ENCODE measurements at places on chromosomes 1 and 21.

DNA sequence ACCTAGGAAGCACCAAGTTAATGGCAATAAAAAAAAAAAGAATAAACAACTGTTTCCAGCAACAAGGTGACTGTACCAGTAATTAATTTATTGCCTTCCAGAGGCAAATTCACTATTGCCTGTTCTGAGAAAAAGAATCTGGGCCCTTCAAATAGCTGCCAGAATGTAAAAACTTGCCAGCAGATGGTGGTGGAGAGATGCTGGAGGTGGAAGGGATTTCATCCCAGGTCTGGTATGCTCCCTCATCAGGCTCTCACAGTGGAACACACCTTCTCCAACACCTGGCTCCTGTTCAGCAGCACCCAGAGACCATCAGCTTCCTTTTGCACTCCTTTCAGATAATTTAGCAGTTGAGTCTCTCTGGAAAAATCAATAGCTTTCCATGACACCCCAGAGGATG is 792.9 kb upstream of the ADAMTS5 start:
- DNase-seq: no peak

GRCh38 chr21:44932408-44933181 is 7.2 kb upstream of the SLX9 start:
- DNase-seq: no peak

DNA sequence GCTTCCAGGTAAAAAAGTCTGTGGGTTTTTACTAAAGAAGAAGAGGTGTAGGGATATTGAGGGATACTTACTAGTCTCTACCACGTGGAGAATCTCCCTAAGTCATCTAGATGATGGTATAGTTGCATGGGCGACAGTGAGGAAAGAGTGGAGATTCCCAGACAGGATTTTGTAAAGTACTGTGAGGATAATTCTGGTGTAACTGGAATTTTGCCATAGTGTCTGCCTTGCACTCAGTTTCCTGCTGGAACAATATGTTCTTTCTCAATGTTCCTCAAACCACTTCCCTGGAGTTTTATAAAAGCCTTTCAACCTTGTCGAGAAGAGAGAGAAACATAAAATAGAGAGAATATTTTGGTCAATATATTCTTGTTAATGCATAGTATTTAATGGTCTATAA is 95.1 kb upstream of the WLS start:
- no peak for DNase-seq

DNA sequence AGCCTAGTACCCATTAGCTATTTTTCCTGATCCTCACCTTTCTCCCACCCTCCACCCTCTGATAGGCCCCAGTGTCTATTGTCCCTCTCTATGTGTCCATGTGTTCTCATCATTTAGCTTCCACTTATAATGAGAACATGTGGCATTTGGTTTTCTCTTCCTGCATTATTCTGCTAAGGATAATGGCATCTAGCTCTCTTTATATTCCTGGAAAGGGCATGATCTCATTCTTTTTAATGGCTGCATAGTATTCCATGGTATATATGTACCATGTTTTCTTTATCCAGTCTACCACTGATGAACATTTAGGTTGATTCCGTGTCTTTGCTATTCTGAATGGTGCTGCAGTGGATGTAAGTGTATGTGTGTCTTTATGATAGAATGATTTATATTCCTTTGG is 178.9 kb downstream of the NEK7 start:
- DNase-seq: no peak

- DNase-seq: no peak
Observed at GRCh38 chr21:44579056-44579832, 1.2 kb downstream of the KRTAP10-5 start.

DNA sequence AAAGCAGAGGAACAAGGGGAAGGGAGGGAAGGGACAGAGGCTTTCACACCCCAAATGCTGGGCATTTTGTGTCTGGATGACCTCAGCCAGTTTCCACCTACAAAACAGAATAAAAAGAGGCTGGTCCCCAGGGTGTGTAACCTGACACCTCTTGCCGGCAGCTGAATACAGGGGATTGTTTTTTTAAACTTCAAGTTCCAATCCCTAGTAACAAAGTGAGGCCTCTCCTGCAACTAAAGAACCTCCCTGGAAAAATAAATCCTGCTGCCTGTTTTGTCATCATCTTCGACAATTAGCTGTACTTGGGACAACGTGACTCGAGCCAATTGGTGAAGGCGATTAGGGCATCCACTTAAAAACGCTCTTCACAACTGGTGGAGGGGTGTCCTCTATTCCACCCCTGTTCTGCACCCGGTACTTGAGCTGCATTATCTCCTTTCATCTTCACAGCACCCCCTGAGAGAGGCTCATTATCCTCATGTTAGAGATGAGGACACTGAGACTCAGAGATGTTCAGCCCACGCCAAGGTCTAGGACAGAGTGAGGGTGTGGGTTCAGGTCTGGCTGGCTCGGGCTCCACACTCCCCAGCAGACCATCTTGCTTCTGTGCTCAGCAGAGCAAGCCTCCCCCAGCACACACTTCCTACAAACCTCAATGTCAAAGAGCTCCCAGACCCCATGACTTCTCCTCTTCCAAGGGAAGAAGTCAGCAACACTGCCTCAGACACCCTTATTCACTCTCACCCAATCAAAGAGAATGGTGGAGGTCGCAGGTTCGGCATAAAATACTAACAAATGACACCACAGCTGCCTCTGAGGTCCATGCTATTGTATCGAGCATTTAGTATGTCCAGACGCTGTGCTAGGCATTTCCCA is 15.2 kb downstream of the ITPKB start:
- peak; percentile 96 for DNase-seq

DNA sequence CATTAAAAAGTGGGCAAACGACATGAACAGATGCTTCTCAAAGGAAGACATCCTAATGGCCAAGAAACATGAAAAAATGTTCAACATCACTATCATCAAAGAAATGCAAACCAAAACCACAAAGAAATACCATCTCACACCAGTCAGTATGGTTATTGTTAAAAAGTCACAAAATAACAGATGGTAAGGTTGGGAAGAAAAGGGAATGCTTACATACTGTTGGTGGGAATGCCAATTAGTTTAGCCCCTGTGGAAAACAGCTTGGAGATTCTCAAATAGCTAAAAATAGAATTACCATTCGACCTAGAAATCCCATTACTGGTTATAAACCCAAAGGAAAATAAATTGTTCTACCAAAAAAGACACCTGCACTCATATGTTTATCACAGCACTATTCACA is 369.4 kb downstream of the KCNH1 start:
- no peak for DNase-seq

DNA sequence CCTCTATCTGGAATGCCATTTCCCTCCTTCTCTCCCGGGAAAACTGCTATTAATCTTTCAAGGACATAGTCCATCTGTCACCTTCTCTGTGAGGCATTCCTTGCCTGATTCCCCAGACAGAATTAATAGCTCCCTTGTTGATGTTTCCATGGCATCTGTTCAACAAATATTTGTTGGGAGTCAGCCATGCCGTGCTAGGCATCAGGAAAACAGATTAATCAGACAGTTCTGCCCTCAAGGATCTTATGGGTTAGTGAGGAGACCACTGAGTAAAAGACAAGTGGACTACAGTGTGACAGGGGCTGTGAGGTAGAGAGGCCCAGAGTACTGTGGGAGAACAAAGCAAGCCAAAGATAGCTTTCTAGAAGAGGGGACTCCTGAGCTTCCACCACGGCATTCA is 11.4 kb upstream of the MAGOH start:
- DNase-seq: no peak

DNA sequence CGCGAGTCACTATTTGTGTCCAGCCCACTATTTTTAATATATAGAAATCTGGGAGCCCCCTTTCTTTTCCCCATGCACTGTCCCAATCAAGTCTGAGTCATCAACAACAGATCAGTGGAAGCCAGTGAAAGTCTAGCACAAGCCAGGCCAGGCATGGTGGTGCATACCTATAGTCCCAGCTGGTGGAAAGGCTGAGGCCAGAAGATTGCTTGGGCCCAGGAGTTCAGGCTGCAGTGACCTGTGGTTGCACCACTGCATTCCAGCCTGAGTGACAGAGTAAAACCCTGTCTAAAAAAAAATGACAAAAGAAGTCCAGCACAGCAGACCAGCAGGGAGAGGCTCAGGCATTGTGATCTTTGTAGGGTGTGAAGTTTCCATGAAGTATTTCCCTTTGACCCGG is 9.0 kb upstream of the RPL5 start:
- no peak for DNase-seq

- no peak for DNase-seq
Observed at GRCh38 chr1:156546267-156546666, 26.1 kb downstream of the IQGAP3 start.

DNA sequence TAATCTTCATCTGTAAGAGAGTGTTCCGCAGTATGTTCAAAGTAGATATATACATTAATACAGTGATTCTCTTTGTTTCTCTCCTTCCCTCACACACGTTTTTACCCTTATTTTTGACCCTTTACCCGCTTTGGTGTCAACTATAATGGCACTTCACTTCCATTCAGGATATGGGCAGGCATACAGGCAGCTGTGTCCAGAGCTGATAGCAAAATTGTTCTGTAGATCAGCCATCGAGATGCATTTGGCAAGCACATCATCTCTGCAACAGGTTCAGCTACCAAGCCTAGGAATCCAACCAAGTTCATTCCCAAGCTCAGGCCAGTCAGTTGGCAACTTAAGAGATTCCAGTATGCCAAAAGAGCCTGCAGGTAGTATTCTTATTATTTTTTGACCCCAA is 74.8 kb downstream of the FNBP1L start:
- DNase-seq: no peak

DNA sequence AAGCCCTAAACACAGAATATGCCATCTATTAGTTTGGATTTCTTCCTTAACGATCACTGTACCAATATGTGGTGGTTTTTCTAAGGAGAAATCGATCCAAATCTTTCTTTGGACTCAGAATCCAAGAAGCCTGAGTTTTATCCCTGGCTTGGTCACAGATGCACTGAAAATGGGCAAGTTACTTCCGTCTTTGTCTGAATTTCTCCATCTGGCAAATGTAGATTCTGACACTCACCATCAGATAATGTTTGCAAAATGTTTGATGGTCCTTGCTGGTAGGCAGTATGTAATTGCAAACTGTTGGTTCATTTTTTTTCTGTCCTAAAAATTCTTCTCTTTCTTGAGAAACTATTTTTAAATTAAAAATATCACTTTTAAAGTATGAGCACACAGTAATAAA is 115.0 kb downstream of the TSEN15 start:
- no peak for DNase-seq

GRCh38 chr1:93348104-93348728 is 2.5 kb downstream of the DR1 start:
- DNase-seq: no peak

DNA sequence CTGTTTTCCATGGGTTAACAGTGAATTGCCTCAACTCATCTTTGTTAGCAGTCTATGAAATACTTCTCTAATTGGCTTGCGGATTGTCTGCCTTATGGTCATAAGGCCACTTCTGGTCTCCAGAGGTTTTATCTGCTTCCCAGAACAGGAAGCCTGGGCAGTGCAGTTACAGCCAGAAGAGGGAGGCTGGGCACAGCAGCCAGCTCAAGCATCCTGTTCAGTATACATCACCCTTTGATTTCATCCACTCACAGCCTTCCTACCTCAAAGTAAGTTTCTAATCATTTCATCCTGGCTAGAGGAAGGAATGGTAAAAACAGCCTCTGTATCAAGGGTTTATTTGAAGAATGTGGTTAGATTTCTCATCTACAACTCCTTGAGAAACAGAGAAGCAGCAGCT is 311.5 kb upstream of the DEPDC1 start:
- no peak for DNase-seq

GRCh38 chr21:44751186-44751798 is 39.9 kb upstream of the TSPEAR start:
- no peak for DNase-seq

DNA sequence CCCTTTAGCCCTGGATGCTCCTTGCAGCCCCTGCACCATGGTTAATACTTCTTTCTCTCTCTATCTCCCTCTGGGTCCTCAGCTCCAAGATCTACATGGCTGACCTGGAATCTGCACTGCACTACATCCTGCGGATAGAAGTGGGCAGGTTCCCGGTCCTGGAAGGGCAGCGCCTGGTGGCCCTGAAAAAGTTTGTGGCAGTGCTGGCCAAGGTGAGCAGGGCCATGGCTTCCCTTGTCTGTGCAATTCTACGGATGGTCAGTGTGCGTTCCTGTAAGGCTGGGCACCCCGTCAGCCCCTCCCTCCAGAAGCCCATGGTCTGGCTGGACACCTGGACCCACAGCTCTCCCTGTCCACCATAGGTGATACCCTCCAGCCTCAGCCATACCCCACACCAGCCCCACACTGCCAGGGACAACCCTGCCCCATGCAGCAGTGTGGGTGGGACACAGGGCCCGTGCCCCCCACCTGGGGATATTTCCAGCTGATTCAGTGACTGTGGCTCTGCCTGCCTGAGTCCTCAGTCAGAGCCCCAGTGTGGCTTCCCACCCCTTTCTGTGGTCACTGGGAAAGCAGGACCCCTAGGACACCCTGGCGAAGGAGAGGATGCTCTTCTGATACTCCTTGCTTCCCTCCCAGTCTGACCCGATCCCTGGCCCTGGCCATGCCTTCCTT is 31.4 kb downstream of the QSOX1 start:
- no peak for DNase-seq

DNA sequence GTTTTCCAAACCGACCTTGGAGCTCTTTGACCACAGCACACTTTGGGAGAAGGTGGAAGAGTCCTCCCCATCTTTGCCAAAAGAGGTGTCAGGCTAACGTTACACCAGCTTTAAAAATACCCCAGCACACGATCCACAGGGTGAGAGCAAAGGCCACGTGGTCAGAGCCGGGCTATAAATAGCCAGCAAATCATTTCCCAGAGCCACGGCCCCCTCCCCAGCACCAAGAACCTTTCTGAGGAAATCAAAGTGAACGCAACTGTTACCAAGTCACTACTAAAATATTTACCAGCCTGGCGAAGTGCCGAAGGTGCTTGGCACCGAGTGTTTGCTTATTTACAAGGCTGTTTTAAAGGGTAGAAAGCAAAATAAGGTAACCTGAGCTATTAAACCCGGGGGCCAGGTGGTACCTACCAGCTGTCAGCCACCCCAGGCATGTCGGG is 72.4 kb downstream of the CASZ1 start:
- no peak for DNase-seq

GRCh38 chr1:150221552-150221951 is 14.4 kb downstream of the ANP32E start:
- DNase-seq: no peak

GRCh38 chr1:42736152-42736551 is 3.9 kb downstream of the CLDN19 start:
- DNase-seq: no peak

DNA sequence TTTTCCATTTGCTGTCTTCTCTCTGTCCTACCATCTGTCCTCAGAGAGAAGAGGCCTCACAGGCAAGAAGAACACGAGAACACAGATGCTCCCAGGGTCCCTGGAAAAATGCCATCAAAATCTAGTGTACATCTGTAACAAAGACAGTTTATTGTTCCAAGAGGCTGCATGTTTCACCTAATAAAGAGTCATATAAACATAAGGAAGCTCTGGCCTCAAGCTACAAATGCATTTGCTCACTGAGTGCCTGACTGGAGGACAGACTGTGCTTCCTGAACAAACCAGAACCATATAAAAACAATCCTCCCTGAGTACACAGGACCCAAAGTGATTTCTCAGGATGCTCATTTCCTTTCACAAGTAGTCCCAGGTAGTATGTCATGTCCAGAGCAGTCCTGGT is 76.3 kb upstream of the SLC44A3 start:
- DNase-seq: peak; percentile 92

- no peak for DNase-seq
Observed at GRCh38 chr1:24175033-24175755, 11.9 kb downstream of the IFNLR1 start.

- DNase-seq: no peak
Observed at GRCh38 chr1:193472838-193473398, 286.5 kb upstream of the B3GALT2 start.

- DNase-seq: no peak
Observed at GRCh38 chr1:4010814-4011605, 110.9 kb upstream of the C1orf174 start.

- no peak for DNase-seq
Observed at GRCh38 chr21:14603202-14603601, 57.1 kb upstream of the SAMSN1 start.
